ENCODE measurements at places on chromosomes 6 and 20. TPM values are rescaled to one million over a fixed set of nuclear protein-coding genes. Genes with fewer than 3 reads are reported as not detected.

SLC22A23 gene
- 6.5 TPM for total RNA-seq

HLA-DQB1 gene
- total RNA-seq = 0.32 TPM

ABHD16B gene
- total RNA-seq = not detected

GLP1R gene
- not detected for total RNA-seq

SIRPD gene
- total RNA-seq = not detected

All from epithelial cell of alveolus of lung (primary cell).